ENCODE measurements at places on chromosomes 16 and 17.

DNA sequence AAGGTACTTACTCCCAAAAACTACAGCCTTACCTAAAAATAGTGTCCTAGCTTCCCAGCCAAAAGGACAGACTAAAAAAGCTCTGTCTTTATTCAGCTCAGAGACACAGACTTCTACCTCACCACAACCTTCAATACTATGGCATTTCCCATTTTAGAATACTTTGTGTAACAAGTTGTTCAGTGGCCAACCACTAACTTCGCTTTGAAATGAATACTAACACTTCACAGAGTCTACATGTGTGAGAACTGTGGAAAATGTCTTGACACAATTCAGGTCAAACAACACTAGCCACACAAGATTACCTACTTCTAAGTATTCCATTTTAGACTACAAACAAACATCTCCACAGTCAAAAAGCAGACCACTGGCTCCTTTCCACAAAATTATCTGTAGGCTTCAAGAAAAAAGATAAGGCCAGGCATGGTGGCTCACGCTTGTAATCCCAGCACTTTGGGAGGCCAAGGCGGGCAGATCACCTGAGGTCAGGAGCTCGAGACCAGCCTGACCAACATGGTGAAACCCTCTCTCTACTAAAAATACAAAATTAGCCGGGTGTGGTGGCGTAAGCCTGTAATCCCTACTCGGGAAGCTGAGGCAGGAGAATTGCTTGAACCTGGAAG, 3.2 kb downstream of the HELZ start:
- DNase-seq, result no peak

- no peak for DNase-seq
Observed at GRCh38 chr17:37570527-37571093, 38.6 kb downstream of the SYNRG start.

GRCh38 chr17:48860034-48860433, 29.2 kb downstream of the CALCOCO2 start:
- no peak for DNase-seq

DNA sequence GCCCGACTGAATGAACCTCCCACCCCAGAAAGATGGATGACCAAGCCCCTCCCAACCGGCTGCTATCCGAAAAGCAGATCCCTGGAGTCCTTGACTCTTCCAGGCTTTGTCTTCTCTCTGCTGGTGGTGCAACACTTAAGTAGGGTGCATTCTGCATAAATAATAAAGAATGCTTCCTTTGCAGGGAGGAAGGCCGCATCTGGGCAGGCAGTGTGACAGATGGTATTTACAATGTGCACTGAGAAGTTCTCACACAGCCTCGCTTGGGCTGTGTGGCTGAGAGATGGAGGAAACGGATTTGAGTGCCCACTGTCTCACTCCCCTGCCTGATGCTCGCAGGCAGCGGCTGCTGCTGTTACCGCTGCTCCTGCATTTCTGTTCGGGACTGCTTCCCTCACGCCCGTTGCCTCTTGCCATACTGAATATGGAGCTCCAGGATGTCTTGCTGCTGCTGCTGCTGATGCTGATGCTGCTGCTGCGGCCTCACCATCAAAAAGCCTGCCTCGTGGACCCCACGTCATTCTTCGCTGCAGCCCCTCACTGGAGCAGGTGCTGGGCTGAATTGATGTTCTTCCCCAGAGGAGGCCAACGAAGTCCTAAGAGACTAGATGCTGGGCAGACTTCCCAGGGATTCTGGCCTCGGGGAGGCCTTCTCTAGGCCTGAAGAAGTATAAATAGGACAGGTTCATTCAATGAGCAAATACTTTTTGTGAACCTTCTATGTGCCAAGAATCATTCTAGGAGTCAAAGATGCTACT, 7.1 kb upstream of the RHBDL3 start:
- no peak for DNase-seq

- DNase-seq, result no peak
Observed at GRCh38 chr17:27449988-27450387, 6.3 kb upstream of the KSR1 start.

GRCh38 chr16:23232806-23233205, 50.3 kb downstream of the SCNN1G start:
- no peak for DNase-seq

DNA sequence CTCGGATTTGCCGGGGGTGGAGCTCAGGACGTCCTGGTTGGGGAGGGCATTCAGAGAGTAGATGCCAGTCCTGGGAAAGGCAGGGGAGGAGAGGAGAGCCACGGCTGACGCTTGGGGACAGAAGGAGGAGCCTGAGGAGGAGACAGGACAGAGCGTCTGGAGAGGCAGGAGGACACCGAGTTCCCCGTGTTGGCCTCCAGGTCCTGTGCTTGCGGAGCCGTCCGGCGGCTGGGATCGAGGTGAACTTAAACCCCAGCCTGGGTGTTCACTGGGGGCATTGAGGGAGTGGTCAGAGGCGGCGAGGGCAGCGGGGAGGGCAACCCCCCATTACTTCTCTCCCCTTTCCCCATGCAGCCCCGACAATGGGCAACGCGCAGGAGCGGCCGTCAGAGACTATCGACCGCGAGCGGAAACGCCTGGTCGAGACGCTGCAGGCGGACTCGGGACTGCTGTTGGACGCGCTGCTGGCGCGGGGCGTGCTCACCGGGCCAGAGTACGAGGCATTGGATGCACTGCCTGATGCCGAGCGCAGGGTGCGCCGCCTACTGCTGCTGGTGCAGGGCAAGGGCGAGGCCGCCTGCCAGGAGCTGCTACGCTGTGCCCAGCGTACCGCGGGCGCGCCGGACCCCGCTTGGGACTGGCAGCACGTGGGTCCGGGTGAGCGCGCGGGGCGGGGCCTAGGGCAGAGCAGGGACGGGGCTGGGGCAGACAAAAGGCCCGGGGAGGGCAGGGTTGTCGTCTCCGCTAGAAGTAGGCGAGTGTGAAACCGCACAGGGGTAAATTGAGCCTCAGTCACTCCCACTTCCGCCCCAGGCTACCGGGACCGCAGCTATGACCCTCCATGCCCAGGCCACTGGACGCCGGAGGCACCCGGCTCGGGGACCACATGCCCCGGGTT, 3.7 kb downstream of the NOL3 start:
- DNase-seq, result no peak

- DNase-seq, result no peak
Observed at GRCh38 chr16:85261204-85261603, 148.9 kb upstream of the CIBAR2 start.

GRCh38 chr16:75060723-75061122, 55.9 kb downstream of the LDHD start:
- no peak for DNase-seq

- DNase-seq, result no peak
Observed at GRCh38 chr16:73016488-73016830, 31.5 kb downstream of the ZFHX3 start.

- DNase-seq, result no peak
Observed at GRCh38 chr16:72841506-72841905, 206.4 kb downstream of the ZFHX3 start.

Measured in stimulated activated CD8-positive, alpha-beta memory T cell treated with anti-CD3 and anti-CD28 coated beads, Interleukin-7, amount 100 ng/mL, for 1 hour (primary cell).